ENCODE measurements at places on chromosomes 3 and 15.

GRCh38 chr3:15602146-15602536, 596 bp downstream of the BTD start:
- no peak for DNase-seq

GRCh38 chr3:130300888-130301287, 44.6 kb upstream of the COL6A5 start:
- no peak for DNase-seq

DNA sequence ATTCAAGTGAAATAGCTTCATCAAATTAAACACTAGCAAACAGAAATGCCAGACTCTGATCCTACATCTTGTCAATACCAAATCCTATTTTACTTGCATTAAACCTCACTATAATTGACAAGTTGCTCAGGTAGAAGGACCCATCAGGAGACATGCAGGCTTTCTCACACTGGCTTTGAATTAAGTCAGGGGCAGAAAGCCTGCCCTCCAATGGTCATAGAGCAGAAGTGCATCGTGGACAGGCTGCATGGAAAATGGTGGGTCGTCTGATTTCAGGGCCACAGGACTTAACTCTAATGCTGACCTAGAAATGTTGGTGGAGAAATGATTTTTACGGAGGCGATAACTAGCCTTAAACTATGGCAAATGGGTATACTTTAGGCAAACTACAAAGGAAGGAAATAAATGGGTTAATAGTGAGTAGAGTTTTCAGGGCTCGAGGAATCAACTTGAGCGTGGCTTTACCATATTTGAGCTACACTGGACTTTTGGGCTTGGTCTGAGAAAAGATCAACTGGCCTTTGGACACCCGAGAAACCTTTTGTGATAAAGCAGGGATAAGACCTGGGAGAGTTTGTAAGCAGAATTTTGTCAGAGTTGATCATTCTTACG, 283.9 kb downstream of the GRM7 start:
- no peak for DNase-seq

- DNase-seq, result no peak
These were observed 457.3 kb upstream of the KCNMB2 start for GRCh38 chr3:178078953-178079352.

- no peak for DNase-seq
These were observed 392.3 kb upstream of the TPRG1 start for GRCh38 chr3:188779281-188779980.

GRCh38 chr15:99103279-99103678, 1.6 kb upstream of the SYNM start:
- no peak for DNase-seq

All from HFF-Myc (cell line).